ENCODE measurements at places on chromosomes 3 and 15.
A peak's percentile ranks its signal among the peaks of the same experiment; 100 is the strongest.

DNA sequence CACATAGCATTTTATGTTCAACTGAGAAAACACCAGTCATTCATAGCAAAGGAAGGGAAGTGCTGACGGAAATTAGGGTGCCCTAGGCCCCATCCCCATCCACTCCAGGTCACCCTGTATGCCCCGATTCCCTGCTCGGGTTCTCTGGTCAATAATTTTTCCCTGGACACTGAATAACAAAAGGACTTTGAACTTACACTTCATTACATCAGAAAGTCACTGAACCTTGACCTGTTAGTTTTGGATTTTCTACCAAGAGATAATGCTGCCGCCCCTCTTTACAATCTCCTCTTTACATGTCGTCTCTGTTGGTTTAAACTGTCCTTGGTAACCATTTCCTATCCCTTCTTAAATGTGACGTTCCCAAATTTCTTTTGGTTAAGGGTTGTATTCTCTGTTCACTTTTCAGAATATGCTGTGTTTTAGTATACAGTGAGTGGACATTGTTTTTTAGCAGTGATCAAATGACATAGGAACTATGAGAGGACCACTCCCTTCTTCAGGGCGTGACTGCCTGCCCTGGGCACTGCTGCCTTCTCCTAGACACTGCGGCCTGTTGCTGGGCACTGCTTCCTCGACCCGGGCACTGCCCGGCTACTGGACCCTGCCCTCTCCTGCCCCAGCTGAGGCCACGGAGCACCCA lies 13.6 kb upstream of the AHSG start:
- DNase-seq: no peak

DNA sequence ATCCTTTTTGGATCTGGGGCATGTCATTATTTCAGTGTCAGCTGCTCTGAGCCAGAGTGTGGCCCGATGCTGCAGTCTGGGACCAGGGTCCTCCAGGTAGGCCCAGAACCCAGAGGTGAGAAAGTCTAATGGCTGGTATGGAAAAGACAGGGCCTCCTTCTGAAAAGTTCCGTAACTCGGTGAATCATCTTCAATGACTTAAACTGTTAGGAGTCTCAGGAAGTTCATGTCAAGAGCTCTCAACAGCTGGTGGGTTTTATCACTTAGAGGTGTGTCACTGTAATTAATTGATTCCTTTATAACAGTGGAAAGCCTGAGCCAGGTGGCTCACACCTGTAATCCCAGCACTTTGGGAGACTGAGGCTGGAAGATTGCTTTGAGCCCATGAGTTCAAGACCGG lies 28.5 kb upstream of the PDE8A start:
- no peak for DNase-seq

- no peak for DNase-seq
Observed at GRCh38 chr3:57727106-57727505, 29.0 kb upstream of the SLMAP start.

DNA sequence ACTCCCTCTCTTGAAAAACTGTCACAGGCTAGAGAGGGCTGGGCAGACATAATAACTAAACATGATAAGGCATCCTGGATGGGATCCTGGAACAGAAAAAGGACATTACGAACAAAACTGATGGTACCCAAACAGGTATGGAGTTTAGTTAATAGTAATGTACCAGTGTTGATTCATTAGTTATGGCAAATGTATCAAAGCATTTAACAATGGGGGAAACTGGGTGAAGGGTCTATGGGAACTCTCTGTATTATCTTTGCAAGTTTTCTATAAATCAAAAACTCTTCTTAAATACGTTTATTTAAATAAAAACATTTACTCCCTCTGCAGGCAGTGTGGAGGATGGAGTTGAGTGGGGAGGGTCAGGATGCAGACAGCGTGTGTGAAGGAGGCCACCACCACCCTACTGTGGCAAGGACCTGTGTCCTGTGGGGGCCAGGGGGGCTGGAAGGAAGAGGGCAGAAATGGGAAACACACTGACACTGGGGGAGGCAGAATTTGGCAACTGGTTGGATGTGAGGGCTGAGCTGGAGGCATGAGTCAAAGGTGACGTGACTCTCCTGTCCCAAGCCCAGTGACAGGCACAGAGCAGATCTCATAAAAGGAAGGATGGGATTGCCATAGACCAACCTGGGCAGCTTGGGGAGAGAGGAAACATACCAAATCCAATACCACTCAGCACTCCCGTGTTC lies 59.6 kb upstream of the ITGA11 start:
- DNase-seq: no peak

DNA sequence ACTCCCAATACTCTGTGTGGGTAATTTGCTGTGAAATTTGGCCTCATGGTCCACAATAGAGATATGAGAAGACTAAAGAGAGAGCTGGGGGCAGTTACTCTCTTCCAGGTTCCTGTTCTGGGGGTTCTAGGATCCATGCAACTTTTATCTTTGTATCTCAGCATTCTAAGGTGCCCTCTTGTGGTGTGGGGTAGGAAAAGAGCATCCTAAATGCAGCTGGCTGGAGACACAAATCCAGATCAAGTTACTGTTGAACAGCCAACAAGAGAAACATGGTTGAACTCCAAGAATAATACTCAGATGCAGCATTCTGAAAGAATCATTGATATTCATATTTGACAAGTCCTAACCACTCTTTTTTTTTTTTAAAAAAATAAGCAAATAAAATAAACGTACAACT lies 238.2 kb downstream of the GREM1 start:
- DNase-seq: peak; percentile 50

GRCh38 chr3:76661527-76662250 lies 378.2 kb upstream of the ROBO2 start:
- DNase-seq: no peak

DNA sequence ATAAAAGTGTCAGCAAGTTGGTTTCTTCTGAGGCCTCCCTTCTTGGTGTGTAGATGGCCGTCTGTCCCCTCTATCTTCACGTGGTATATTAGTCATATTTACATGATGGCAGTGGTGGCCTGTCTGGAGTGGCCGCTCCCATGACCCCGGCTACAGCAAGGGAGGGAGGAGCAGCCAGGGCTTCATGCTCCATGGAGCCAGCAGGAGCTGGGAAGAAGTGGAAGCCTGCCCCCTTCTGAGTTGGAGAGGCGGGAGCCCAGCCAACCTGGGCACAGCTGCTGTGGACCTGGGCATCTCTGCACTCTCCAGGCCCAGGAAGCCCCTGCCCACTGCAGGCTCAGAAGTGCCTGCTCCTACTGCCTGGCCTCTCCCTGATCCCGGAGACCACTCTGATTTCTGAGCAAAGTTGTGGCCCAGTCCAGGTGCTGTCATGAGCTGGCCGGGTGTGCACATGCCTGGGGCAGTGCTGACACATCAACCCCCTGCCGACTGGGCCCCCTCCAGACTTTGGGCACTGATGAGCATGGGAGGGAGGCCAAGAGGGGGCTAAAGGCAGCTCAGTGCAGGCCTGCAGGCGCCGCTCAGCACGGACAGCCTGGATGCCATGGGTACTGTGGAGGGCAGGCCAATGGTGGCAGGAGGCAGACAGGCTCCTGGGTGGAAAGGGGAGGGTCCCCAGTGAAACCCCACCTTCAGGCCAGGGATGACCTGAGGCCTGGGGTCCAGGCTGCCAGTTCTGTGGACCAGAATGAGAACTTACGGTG lies 84.8 kb downstream of the SERPINI1 start:
- DNase-seq: no peak

- DNase-seq: peak; percentile 98
Observed at GRCh38 chr3:150370122-150370602, 37.9 kb upstream of the TSC22D2 start.

- no peak for DNase-seq
Observed at GRCh38 chr3:87508921-87509320, 232.5 kb upstream of the POU1F1 start.

DNA sequence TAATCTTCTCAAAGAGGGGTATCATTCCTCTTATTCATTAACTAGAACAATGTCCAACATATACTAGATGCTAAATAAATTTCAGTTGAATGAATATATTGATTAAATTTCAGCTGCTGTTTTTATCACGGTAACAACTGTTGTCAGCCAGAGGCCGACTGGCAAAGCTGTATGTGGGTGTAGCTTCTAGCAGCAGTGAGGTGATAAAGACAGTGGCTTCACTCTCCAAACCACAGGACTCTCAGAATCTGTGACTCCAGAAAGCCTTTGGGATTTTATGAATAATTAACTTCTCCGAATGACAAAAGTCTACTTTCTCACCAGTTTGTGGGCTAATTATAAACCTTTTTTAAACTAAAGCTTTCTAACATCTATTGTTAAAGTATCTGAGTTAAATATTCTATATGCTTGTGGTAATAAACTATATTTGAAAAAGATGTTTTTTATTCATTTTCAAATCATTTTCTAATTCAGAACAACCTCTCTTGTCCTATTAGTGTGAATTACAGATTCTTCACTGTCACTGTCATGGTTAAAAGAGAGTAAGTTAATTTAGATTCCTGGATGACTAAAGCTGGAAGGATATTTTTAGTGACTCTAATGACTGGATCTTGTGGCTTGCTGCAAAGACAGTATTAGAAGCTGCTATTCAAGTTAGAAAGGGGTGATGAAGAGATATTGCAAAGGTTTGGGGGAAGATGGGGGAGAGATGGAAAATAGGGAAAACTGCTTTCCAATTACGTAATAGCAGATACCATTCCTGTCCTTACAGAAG lies 796.4 kb upstream of the ARPP21 start:
- DNase-seq: no peak

All from kidney glomerular epithelial cell (primary cell).